HTR-8/SVneo (cell line): ENCODE measurements at places on chromosomes 4 and X.
A peak's percentile ranks its signal among the peaks of the same experiment; 100 is the strongest.

DNA sequence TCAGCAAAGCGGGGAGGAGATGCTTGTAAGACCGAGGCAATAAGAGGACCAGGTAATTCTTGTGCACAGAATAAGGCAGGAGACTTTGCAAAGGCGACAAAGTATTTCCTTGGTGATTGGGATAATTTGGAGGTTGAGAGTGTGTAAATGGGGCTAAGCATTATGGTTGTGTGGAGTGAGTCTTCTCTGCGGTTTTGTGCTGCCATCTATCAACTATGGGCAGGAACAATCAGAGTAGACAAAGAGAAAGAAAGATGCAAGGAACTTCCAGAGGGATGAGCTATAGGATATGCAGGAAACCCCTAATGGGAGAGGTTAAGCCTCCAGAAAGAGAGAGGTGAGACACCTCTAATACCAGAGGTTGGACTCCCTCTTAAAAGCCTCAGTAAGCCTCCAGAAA is 339.8 kb downstream of the PAPSS1 start:
- DNase-seq: no peak

DNA sequence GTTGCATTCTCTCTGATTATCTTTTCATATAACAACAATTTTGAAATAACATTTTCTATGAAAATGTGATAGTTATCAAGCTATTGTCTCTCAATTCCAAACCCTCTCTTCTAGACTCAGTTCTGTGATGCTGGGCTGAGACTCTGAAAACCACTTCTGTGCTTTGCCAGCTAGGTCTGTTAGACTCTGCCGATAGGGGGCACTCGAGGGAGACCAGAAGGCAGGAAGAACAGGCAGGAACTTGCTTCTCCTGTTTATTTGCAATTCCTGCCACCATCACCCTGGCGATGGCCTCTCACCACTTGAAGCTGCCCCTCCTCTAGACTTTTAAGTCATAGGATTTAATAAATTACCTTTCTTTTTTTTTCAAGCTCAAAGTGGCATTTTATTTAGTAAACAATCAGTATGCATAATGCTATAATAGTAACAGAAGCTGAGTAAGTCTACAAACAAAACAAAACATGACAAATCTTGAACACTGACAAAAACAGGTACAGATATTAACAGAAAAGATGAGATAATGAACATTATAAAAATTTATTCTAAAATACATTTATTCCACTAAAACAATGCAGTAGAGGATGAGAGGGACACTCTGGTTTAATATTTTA is 49.7 kb downstream of the RASL11B start:
- peak; percentile 33 for DNase-seq

DNA sequence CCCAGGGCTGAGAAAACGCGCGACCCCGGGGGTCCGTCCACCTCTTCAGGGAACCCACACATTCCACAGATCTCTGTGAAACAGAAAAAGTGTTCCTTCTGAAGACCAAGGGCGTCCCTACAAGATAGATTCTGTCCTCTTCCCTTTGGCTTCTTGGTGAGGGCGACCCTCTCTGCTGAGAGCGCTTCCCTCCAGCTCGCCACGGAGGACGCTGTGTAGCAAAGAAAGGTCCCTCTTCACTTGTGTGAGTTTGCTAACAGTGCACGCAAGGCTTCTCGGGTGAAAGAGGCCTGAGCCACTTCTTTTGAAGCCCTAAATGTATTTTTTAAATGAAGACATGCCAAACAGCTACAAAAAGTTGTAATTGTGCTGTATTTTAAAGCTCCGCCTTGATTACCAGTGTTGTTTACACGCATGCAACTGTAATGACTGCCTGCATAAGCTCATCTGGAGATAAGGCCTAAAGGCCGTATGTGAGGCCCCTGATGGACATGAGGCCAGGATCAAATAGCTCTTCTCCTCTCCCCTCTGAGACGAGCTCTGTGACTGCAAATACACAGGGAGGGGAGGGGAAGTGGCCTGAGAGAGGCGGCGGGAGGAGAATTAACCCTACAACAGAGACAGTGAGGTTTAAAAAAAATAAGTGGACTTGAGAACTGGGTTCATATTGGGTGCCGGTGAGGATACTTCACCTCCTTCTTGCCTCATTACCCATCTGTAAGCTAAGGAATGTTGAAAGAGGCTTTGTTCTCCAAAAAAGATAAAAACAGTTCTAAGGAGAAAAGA is 95.5 kb downstream of the SOWAHB start:
- no peak for DNase-seq

DNA sequence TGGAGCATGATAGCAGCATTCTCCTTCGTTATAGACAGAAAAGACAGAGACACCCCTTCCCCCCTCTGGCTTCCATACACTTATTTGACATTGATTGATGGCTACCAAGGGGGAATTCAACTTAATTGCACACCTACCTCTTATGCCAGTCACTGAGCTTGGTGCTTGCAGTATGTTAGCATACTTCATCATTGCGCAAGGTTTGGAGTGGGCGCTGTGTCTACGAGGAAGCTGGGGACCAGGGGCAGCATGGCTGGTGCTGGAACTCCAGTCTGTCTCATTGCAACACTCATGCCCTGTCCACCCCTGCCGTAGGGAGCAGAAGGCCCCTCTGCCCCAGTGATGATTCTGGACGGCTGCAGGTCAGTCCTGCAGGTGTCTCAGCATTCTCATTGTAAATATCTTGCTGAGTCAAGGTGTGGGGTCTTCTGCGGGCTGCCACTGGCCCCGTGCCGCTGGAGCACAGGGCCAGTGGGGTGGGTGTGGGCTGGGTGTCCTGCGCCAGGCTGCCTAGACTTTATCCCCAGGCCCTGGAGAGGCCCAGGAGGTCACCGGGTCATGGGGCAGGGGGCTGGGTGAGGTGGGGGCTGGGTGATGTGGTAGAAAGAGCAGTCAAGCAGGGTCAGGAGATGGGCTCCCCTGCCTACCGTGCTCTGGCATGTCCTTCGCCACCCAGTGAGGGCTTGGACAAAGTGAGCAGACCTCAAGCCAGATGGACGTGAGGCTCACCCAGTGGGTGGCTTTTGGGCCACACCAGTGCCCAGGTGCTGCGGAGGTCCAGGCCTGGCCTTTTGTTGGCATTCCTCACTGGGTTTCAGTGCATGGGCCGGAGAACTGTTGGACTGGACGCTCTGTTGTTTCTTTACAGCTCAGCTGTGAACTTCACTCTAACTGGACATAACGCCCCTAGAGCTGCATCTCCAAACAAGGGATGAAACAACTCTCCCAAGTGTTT is 85.5 kb downstream of the PSAPL1 start:
- no peak for DNase-seq

- DNase-seq: no peak
These were observed 100.9 kb downstream of the CXXC4 start for GRCh38 chr4:104393655-104394324.

GRCh38 chr4:6008092-6008551 is 10.1 kb downstream of the C4orf50 start:
- no peak for DNase-seq

DNA sequence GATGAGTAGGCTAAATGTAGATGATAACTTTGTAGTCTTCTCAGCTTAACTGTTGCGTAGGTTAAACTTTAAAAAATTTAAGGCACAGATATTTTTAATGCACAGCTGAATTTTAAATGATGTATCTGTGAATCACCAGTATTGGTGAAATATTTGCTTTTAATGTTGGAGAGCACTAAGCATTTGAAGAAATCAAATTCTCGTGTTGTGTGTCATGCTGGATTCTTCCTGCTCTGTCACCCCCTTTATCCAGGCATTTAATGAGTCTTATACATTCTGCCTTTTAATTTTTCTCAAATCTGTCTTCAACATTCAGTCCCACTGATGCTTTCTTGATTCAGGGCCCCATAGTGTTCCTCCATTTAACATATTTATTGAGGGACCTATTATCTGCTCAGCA is 76.7 kb downstream of the SLC4A4 start:
- DNase-seq: no peak

DNA sequence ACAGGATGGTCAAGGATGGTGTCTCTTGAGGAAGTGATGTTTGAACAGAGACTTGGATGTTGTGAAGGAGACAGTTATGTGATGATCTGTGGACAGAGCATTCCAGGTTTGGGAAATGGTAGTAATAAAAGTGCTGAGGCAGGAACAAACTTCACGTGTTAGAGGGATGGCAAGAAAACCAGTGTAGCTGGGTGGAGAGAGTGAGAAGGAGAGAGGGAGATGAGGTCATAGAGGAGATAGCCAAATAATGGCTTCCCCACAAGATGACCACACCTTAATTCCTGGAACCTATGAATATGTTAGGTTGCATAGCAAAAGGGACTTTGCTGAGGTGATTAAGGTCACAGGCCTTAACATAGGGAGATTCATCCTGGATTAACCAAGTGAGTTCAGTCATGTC is 75.6 kb upstream of the GPR50 start:
- no peak for DNase-seq

DNA sequence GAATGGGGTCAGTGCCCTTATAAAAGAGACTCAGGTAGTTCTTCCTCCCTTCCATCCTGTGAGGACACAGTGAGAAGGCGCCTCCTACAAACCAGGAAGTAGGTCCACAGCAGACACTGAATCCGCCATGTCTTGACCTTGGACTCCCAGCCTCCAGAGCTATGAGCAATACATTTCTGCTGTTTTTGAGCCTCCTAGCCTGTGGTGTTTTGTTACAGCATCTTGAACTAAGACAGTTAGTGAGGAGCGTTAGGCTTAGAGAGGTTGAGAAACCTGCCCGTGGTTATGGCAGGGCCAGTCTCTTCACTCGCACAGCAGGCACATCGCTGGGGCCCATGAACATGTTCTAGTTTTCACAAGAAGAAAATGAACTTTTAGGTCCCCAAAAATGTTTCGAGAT is 19.7 kb downstream of the SHROOM2 start:
- no peak for DNase-seq
